ENCODE measurements at places on chromosomes 1 and 21.

GRCh38 chr1:218365226-218365999, 20.3 kb downstream of the TGFB2 start:
- no peak for DNase-seq

GRCh38 chr1:99163671-99164070, 100.6 kb upstream of the PLPPR4 start:
- DNase-seq = no peak

GRCh38 chr1:208587110-208587509, 342.9 kb upstream of the PLXNA2 start:
- no peak for DNase-seq

DNA sequence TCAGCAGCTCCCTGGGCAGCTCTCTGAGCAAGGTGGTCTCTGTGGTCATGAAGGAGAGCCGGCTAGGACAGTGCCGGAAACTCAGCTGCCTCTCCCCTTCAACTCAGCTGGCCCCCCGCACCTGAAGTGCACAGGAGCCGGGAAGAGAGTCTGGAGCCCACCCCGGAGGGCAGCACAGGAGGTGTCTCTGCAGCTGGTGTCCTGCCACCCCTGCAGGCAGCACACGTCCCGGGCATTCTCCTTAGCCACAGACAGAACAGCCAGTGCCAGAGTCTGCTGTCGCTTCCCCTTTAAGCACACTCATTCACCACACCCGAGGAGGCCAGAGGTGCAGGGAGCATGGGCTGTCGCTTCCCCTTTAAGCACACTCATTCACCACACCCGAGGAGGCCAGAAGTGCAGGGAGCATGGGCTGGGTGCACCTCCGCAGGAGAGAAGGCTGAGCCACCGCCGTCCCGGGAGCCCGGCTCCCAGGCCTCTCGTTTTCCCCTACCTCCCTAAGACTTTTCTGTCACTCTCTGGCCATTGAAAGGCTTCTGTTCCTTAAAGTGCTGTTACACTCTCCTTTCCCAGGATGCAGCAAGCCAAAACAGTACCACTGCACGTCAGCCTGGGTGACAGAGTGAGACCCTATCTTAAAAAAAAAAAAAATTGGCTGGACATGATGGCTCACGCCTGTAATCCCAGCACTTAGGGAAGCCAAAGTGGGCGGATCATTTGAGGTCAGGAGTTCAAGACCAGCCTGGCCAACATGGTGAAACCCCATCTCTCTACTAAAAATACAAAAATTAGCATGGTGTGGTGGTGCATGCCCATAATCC, 16.9 kb upstream of the SAMD11 start:
- no peak for DNase-seq

DNA sequence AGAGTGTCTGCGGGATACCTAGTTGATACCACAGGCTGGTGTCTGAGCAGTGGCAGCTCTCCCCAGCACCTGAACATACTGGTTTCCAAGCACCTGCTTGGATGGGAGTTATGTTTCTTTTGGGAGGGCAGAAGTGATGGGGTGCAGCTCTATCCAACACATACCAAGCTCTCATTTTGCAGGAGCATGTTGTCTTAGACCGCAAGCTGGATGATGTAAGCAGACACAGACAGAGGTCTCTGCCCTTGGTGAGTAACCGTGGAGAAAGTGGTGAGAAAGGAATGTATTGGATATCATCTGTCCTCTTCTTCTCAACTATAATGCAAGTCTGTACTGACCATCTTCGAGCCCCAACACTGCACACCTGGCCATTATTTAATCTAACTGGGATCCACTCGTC, 37.4 kb downstream of the ZNF496 start:
- no peak for DNase-seq

- DNase-seq = no peak
Measured at GRCh38 chr1:104163912-104164476, 414.3 kb downstream of the AMY1C start.

GRCh38 chr1:118948351-118948750, 39.8 kb downstream of the TBX15 start:
- no peak for DNase-seq
